ENCODE measurements at places on chromosomes 3 and 15.

GRCh38 chr15:72754096-72754495 lies 29.5 kb downstream of the ADPGK start:
- no peak for DNase-seq

GRCh38 chr15:50318697-50319096 lies 36.3 kb downstream of the GABPB1 start:
- no peak for DNase-seq

- DNase-seq = no peak
These were observed 164.7 kb downstream of the VGLL3 start for GRCh38 chr3:86826292-86826691.

GRCh38 chr15:58473724-58474123 lies 41.9 kb downstream of the LIPC start:
- DNase-seq = no peak

- DNase-seq = no peak
These were observed 98.9 kb upstream of the MME start for GRCh38 chr3:154981201-154981600.

GRCh38 chr3:3356846-3357245 lies 177.4 kb upstream of the CRBN start:
- no peak for DNase-seq

DNA sequence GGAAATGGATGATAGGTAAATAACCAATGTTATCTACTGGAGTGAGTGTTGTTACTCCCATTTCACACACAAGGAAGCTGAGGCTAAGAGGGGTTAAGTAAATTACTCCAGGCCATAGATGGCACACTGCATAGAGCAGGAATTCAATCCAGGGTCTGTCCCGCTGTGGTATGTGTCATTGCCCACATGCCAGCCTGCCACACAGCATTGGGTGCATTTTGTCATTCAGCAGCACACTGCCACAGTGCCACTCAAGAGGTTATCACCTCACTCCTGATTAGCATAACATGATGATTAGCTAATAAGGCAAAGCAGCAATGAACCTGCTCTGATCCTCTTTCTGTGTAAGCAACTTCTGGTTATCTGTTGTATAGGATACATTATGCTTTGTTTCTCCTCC lies 157.4 kb upstream of the CTNNB1 start:
- no peak for DNase-seq

- DNase-seq = no peak
These were observed 146.5 kb downstream of the NSMCE3 start for GRCh38 chr15:29123171-29123570.

- no peak for DNase-seq
These were observed 218.5 kb upstream of the PRICKLE2 start for GRCh38 chr3:64443546-64444381.
